ENCODE measurements at places on chromosomes 11 and 22.

- DNase-seq, result no peak
Measured at GRCh38 chr11:134921938-134922337, 509.9 kb upstream of the B3GAT1 start.

- no peak for DNase-seq
Measured at GRCh38 chr22:31646186-31647019, 15.6 kb downstream of the PISD start.

DNA sequence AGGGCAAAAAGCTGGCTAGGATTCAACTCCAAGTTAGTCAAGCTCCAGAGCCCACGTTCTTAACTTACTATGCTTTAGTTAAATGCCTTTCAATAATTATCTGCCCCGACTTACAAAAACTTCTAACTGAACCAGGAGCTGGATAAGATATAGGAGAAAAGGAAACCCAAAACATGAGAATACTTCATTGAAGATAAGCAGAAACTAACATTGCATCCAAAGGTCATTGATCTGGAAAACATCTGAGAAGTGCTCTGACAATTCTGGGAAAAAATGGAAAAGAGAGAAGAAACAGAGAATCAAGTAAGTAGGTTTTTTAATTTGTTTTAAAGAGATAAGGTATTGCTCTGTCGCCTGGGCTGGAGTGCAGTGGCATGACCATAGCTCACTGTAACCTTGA lies 27.2 kb downstream of the ACAT1 start:
- DNase-seq, result no peak

- DNase-seq, result peak; percentile 51
Measured at GRCh38 chr11:765025-765801, 12.1 kb downstream of the GATD1 start.

GRCh38 chr22:46447906-46448305 lies 89.5 kb downstream of the CELSR1 start:
- no peak for DNase-seq

DNA sequence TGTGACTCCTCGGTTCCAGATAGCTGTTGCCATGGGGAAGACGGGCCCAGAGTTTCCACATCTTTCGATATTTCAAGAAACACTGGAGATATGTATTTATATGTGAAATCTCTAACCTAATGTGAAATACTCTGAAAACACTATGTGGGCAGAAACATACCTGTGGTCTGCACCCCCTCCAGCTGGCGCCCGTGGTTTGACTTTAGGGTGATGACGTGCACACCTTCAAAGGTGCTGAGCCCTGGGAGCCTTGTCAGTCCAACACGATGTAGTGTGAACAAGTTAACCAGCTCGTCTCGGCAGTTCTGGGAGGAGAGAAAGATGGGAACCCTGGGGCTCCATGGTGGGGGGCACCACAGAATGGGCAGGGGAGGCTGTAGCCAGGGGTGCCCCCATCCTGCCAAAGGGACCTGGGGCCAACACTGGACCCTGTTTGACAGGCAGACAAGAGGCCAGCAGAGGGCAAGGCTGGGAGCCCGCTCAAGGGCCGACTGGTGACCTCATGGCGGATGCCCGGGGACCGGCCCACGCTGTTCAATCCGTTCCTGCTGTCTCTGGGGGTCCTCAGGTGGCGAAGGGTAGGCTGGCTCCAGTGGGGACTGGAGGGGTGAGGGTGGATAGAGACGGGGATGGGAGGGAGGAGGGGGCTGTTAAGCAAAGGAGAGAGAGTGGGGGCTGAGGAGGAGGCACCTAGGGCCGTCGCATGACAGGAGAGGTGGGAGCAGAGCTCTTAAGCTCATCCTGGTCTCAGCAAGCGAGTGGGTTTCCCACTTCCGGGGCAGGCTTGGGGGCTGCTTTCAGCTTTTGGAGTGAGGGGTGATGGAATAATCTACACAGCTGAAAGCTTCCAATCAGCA lies 43.8 kb downstream of the TRIOBP start:
- DNase-seq, result no peak

DNA sequence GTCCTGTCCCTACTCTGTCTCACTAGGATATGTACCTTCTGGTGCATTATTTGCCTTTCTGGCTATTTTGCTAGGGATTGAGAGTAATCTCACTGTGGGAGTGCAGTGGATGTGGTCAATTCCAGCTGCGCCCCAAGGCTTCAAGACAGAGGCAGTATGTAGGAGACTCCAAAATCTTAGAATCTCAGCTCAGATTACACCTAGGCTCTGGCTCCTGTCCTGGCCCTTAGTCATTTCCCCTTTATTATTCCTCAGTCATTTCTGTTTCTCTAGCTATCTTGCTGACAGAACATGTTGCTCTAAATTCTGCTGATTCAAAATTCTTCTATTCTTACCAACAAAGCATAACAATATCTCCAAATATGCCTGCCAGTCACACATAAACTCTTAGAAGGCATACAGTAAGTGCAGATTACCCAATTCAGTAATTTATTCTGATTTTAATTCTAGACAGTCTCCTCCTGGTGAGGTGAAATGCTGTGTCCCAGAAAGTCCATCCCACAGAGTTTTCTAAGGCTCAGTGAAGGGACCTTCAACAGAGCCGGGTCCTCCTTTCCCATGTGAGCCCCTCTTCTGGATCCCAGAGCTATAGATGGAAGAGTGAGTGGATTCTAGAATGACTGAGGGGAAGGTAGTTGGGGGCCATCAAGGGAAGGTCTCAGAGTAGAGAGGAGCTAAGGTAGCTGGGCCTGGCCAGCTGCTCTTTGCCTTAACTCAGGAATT lies 24.3 kb upstream of the GLYATL1 start:
- no peak for DNase-seq

DNA sequence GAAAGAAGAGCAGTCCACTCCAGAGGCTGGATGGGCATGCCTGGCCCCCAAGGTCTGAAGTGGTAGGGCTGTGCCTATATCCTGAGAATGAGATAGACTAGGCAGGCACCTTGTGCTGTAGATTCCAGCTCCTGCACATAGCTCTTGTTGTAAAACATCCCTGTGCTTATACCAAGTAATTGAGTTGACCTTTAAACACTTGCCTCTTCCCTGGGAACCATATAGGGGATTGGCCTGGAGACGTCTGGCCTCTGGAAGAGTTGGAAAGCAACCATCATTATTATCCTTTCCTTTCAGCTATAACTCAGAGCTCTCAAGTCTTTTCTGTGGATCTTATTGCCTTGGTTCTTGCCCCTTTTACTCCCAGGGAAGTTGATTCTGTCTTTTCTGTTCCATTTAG lies 15.1 kb downstream of the LIMK2 start:
- no peak for DNase-seq

DNA sequence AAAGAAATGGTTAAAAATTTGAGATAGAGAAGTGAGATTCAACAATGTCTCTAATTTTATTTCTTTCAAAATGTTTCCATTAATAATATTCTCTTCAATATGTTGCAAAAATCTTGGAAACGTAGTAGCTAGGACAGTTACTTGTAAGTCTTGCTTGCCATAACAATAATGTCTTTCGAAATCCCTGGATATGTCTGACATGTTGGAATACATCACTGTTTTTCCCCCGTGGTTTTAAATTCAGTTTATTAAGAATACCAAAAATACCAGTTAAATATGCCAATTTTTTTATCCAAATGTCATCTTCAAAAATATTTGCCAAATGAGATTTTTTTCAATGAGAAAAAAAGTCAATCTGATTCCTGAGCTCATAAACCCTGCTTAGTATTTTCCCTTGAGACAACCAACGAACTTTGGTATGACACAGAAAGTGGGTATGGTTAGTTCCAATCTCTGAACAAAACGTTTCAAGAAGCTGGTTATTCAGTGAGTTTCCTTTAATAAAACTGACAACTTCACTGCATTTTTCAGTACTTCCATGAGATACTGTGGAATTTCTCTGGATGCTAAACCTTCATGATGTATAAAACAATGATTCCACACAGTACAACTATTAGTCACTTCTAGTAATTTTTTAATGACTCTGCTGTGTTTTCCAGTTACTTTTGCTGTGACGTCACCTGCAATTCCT lies 36.7 kb upstream of the AMPD3 start:
- DNase-seq, result no peak

- DNase-seq, result no peak
Measured at GRCh38 chr11:105783216-105783615, 173.3 kb downstream of the GRIA4 start.

DNA sequence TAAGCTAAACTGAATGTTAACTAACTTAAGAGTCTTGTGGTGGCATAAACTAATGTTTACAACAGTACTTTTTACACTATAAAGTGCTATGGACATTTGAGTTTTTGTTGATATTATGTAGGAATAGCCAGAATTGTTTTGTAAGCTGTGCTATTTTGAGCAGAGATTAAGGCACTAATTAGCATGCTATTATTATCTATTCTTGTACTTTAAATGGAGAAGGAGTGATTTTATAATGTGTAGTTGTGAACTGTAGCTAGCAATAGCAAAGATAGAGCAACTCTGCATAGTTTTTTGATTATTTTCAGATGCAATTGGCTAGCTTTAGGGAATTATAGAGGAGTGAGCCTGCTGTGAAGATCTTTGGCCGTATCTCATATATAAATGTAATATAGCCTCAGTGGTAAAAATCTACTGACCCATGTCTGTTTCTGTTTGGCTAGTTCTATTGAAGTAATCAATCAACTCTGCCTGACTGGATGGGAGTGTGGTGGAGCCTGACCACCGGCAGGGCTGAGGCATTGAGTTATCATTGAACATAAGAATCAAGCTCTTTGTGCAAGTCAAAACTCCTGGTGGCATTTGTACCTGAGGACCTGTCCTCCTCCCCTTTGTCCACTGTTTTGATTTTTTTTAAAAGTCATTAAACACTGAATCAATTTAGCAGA lies 34.3 kb downstream of the NCAM1 start:
- no peak for DNase-seq

GRCh38 chr11:77130763-77131513 lies 2.9 kb downstream of the MYO7A start:
- DNase-seq, result no peak

GRCh38 chr22:43042101-43042780 lies 27.3 kb upstream of the PACSIN2 start:
- DNase-seq, result no peak

- no peak for DNase-seq
Measured at GRCh38 chr11:127247261-127247851, 246.8 kb upstream of the KIRREL3 start.

DNA sequence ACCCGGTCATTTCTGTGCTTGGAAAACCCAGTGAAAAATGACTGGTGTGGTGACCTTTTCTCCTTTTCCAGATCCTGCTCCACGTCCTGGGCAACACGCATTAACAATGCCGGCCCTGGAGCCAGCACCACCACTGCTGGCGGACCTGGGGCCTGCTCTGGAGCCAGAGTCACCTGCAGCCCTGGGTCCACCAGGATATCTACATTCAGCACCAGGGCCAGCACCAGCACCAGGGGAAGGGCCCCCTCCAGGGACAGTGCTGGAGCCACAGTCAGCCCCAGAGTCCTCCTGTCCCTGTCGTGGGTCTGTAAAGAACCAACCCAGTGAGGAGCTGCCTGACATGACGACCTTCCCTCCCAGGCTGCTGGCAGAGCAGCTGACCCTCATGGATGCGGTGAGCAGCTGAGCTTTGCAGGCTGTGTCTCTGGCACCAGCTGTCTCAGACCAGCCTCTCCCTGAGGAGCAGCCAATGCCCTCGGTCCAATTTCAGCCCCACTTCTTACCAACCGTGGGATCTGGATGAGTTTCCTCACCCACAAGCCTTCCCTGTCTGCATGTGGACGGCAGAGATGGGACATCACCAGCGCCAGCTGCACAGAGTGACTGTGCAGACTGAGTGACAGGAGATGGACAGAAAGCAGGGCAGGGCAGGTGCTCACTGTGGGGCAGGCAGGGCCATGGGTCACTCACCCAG lies 1.9 kb downstream of the RGL4 start:
- DNase-seq, result no peak

DNA sequence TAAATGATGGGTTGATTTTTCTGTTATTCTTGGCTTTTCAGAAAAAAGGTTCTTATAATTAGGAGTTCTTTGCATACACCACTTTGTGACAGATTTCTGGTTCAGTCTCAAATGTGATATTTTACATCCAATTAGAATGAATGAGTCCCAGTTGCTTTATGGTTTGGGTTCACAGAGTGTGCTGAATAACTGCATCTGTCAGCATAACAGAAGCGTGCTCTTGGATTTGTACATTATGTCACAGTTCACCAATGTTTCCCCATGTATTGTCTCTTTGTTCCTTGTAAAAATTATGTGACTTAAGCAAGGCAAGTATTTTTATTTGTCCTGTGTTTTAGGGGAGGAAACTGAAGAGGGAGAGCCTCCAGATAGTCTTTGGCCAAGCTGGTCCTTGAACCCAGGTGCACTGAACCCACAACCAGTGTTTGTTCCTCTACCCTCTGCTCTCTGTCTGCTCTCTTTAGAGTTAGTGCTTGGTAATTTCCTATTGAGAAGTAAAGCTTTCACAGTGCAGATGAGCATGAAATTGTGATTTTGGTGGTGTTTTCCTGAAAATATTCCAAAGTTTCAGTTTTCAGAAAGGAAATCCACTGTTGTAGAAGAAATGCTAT lies 107.5 kb downstream of the TBC1D22A start:
- no peak for DNase-seq

DNA sequence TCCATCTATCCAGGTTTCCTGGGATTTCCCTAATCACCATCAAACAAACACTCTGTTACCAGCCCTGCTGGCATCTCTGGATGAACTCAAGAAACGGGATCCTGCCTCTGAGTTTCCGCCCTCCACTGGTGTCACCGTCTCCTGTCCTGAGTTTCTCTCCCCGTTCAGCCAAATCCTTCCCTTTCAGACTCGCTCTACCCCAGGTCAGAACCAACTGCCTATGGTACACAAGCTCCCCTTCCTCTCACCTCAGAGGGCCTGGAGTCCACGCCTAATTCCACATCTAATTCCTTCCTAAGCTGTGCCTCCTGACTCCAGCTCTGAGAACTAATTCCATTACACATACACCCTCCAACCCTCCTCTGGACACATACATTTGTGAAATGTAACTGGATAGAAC lies 96.1 kb downstream of the SHANK2 start:
- no peak for DNase-seq

DNA sequence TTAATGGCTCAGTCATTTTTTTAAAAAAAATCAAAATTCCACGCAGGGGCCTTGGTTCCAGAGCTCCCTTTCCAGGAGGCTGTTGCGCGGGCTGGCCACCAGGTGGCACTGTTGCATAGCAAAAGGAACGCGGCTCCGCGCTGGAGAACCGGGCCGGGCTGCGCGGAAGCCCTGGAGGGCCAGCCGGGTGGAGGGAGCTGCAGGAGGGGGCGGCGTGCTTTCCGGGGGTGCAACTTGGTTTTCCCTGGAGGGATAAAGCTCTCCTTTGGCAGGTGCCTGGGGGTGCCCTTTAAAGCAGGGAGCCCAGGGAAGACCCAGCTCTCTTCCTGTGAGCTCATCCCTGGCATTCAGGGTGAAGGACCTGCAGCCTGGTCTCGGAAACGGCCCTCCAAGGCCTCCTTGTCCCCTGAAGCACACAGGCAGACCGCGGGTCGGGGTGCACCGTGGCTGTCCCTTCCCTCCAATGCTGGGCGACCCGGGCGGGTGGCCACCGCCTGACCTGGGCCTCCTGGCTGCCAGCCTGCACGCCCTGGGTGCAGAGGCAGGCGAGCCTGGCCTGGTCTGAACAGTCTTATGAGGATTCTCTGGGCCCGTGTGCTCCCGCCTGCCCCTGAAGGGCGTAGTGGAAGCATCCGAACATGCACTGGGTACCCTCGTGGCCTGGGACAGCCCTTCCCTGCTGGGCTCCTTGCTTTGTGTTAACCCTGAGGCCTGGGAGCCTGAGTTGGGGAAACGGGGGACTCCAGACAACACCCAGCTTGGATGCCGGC lies 23.4 kb downstream of the KRTAP5-5 start:
- DNase-seq, result peak; percentile 62

- no peak for DNase-seq
Measured at GRCh38 chr11:116310226-116310625, 462.6 kb downstream of the BUD13 start.
